Trophoblast cell (in vitro differentiated cells and primary cell): ENCODE measurements at places on chromosomes 5 and 9.
A peak's percentile ranks its signal among the peaks of the same experiment; 100 is the strongest.

DNA sequence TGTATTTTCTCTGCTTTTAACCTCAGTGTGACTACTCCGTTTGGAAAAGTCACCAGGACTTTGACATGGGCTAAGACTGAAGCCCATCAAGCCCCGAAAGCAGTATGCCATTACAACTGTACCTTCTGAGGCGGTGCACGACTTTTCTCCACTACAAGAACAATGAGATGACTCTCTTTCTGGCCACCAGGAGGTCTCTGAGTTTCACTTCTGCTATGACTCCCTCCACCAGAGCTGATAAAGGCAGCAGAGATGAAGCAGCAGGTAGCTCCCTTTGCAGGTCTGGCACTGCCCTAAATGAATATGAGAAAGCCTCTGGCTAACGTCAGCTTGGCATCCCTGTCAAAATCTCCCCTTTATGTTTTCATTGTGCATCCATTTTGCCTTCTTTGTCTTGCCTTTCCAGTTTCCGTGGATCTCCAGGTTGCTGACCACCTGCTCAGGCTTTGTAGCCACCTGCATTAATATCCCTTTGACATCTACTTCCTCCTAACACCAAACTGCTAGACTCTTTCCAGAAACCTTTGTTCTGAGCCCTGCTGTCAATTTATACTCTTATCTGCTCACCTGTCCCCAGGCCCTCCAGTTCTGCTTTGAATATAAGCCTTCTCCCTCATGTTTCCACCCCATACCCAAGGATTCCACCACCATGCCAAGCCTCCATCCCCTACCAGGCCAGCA is 221.7 kb downstream of the ZNF608 start:
- DNase-seq, result no peak

DNA sequence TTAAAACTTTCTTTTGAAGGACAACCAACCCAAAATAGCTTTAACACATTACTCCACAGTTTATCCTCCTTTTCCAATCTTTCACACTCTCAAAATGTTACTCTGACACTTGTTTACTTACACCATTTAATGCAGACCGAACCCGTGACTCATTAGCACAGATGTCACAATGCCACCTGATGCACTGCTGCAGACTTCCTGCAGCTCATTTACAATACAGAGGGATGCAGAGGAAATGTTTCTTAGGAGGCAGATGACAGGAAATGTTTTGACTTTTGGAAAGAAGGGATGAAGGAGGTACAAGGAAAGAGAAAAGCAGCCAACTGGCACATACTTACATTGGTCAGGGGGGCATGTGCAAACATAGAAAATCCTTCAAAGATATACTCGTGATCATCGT is 39.0 kb downstream of the DROSHA start:
- no peak for DNase-seq

DNA sequence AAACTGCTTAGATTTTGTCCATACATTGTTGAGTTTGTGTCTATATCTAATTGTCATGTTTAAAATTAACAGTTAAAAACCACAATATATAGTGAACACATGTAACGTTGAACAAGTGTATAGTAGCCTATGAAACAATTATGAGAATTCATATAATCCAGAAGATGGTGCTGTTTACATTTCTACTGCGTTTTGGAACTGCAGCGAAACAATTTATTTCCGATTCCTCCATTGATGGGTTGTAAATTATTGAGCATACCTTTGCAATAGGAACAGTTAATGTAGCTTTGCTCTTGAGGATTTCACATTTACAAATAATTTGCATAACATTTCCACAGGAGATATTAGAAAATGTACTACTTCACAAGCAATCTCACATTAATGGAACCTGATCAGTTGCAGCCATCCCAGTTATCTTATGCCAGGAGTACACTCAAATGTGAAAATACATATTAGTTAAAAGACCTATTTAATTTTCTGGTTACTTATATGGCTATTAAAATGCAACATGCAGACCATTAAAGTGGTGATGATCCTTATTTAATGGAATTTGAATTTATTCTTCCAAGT is 411.8 kb downstream of the CDH10 start:
- no peak for DNase-seq

GRCh38 chr5:68505917-68506860 is 290.6 kb downstream of the PIK3R1 start:
- peak; percentile 45 for DNase-seq

DNA sequence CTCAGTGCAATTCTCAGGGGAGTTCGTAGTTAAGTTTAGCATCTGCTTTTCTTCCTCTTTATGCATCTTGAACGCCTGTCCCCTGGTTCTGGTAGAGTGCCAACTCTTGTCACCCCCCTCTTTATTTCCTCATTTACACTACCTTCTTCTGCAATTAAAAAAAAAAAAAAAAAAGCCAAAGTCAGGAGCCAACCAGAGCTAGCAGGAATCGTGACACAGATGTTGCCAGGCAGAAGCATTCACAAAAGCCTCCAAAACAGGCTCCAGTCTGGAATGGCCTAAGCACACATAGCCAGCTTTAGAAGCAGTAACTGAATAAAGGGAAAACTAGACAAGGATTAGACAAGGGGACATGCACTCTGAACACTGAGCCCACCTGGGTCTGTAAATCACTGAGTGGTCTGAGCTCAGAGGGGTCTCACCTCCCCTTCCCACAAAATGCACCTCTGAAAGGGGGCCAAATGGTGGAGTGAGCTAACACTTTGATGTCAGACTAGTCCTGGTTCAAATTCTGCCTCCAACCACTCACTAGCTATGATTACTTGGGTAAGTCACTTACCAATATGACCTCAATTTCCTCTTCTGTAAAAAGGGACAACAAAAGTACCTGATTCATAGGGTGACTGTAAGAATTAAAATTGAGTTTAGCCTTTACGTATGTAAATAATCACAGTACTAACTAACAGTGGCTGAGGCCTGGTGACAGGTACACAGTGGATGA is 2.0 kb downstream of the CD74 start:
- peak; percentile 67 for DNase-seq

- no peak for DNase-seq
Observed at GRCh38 chr5:149849280-149849965, 95.2 kb downstream of the PDE6A start.

- DNase-seq, result no peak
Observed at GRCh38 chr9:133235549-133236222, 26.6 kb upstream of the OBP2B start.

- no peak for DNase-seq
Observed at GRCh38 chr5:107263387-107264018, 407.2 kb downstream of the EFNA5 start.

- DNase-seq, result no peak
Observed at GRCh38 chr5:8613078-8613685, 744.2 kb downstream of the MTRR start.

- peak; percentile 71 for DNase-seq
Observed at GRCh38 chr5:124651663-124652513, 94.6 kb downstream of the ZNF608 start.

- DNase-seq, result no peak
Observed at GRCh38 chr9:6984941-6985578, 227.3 kb downstream of the KDM4C start.

DNA sequence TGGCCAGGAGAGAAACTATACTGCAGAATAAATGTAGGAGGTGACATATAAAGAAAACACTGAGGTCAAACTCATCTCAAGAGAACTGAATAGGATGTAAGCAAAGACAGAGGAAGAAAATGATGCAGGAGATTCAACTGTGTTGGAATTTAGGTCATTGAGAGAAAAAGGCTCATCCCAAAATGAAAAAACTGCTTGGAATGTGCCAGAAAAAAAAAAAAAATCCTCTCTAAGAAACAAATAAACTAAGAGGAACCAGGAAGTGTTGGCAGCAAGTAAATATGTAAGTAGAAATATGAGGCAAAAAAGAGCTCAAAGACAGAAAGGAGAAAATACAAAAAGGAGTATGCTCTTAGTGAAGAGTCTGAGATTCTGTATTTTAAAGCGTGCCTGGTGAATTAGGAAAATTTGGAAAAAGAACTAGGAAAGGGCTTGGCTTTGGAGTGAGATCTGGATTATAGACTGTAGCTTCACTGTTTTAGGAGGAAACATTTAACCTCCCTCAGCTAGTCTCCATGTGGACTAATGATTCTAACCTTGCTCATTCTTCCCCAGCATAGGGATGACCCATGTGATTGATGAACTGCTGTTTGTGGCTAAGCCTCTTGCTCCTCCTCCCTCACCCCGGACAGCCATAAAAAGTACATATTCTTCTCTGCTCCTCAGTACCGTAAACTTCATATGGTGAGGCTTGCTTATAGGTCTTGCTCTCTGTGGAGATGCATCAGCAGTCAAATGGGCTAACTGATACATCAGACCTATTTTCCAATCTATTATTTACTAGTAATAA is 185.6 kb upstream of the POU5F2 start:
- peak; percentile 41 for DNase-seq

- no peak for DNase-seq
Observed at GRCh38 chr5:71810471-71811195, 91.6 kb downstream of the CARTPT start.

GRCh38 chr9:26513730-26514129 is 378.9 kb downstream of the CAAP1 start:
- no peak for DNase-seq

DNA sequence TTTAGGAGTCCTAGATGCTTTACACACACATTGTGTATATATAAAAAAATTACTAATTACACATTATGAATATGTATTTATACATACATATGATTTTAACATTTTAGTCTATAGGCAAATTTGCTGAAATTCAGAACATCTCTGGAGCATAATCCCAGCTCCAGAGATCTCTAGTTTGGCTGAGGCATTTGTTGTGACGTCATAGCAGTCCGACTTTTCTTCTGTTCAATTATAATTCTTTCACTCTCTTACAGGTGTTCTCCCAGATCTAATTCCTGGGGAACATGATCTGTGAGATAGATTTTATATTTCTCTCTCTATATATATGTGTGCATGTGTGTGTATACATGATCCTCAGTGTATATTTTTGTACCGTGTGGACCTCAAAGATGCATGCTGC is 1876.2 kb downstream of the EFNA5 start:
- no peak for DNase-seq
